ENCODE measurements at places on chromosomes 5 and 9.
A peak's percentile ranks its signal among the peaks of the same experiment; 100 is the strongest.

- DNase-seq, result no peak
Measured at GRCh38 chr5:43687275-43687674, 84.3 kb downstream of the NNT start.

DNA sequence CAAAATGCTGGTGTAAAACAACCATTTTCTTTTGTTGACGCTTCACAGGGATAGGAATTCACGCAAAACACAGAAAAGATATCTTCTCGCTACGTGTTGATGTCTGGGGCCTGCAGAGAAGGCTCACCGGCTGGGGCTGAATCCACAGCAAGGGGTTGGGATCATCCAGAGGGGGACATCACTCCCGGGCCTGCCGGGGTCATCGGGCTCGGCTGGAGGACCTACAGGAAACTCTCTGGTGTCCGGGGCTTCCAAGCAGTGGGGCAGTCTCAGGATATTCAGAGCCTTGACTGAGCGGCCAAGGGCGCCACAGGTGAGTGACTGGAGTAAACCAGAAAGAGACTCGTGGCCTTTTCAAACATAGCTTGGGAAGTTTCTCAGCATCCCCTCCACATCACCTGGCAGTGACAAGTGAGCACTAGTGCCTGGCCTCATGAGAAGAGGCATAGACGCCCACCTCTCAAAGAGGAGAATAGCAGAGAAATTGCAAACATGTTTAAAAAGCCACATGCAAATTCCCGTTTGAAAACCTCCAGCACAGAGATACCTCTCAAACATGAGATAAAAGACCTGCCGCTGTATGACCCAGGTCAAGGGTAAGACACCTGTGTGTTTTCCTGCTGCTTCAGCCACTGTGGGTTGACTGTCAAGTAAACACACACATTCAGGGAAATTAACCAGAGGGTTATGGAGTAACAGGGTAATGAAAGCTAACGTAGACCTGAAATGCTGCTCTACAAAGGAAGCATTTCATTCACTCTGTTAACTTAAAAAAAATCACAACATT lies 50.8 kb upstream of the SIMC1 start:
- no peak for DNase-seq

GRCh38 chr9:78424299-78424698 lies 127.4 kb downstream of the PSAT1 start:
- DNase-seq, result no peak

DNA sequence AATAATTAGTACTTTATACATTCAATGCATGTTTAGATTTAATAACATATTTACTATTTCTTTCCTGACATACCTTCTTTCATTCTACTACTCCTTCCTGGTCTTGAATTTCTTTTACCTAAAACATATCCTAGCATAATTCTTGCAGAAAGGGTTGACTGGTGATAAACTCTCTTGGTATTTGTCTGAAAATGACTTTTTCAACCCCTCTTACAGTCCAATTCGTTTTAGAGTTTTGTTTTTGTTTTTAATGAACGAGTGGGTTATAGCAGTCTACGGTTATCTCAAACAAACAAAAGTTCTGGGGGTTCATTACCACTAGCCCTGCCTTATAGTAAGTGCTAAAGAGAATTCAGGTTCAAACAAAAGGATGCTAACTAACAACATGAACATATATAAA lies 69.6 kb upstream of the ALDH1B1 start:
- DNase-seq, result no peak

GRCh38 chr9:121609822-121610637 lies 41.4 kb upstream of the DAB2IP start:
- DNase-seq, result no peak

GRCh38 chr9:14315875-14316601 lies 2.1 kb upstream of the NFIB start:
- DNase-seq, result peak; percentile 85

DNA sequence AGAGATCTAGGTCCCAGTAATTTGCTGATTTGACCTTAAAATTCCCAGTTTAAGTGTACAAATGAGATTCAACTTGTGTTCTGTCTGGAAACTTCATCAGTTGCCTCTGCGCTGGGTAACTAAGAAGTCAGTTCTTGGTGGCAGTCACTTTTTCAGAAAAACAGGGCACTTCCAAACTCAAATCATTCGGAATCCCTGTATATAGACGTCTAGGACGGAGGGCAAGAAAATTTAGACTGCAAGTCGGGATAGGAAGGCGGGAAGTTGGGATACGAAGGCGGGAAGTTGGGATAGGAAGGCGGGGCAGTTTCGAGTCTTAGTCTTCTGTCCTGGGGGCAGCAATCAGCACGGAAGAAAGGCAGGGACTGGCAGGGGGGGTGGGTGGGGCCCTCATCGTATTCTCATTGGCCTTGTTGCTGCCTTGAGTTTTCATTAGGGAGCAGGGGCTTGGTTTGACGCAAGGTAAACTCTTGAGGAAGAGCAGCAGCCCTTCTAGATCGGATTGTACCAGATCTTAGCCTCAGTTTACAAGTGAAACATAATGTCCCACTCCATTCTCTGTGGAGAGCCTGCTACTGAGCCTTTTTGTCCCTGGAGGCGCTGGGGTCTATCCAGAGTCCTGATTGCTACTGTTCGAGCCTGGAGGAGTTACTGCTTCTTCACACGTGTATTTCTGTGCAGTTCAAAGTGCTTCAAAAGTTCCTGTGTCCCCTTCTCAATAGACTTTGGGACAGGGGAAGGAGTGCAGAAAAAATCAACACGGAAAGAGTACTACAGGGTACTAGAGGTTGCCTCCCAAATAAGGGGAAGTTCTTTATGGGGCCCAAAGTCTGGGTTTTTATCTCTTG lies 2.7 kb upstream of the PURA start:
- DNase-seq, result no peak

GRCh38 chr5:150175536-150175935 lies 9.0 kb downstream of the CDX1 start:
- DNase-seq, result no peak

DNA sequence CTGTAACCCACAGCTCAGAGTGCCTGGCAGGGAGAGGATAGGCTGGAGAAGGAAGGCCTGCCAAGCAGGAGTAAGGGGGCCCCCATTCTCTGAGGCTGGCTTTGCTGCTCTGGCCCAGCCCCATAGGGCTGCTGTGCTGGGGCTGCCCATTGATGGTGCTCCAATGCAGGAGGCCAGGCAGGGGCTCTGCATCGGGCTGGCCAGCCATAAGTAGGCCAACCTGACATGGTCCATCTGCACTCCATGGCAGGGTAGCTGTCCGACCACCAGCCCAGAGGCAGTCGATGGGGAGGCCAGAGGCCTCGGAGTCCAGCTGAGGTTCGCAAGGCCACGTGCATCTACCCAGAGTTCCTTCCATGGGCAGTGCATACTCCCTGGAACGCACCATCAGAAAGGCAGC lies 75.0 kb upstream of the PITX1 start:
- no peak for DNase-seq

DNA sequence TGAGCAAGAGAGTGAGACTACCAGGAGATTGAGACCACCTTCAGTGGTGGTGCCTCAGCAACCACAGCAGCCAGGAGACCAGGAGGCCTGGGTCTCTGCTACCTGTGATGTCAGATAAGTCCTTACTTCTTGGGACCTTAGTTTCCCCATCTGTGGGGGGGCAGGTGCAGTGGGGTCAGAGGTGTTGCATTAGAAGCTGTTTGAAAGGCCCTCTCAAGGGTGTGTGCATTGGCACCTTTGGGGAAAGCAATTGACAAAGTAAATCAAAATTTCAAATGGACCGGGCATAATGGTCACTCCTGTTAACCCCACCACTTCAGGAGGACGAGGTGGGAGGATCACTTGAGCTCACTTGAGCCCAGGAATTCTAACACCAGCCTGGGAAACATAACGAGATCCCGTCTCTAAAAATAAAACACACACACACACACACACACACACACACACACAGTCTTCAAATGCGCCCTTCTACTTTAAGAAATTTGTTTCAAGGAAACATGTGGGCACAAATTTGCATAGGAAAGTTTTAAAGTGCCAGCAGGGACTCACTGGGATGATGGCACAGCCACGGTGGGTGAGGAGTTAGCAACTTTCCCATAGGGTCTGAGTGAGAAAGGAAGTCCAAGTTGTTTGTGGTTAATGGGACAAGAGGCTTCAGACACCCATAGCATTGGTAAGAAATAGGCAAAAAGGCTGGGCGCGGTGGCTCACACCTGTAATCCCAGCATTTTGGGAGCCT lies 1.3 kb upstream of the AK1 start:
- peak; percentile 47 for DNase-seq

GRCh38 chr5:96565582-96566265 lies 96.5 kb upstream of the CAST start:
- no peak for DNase-seq

DNA sequence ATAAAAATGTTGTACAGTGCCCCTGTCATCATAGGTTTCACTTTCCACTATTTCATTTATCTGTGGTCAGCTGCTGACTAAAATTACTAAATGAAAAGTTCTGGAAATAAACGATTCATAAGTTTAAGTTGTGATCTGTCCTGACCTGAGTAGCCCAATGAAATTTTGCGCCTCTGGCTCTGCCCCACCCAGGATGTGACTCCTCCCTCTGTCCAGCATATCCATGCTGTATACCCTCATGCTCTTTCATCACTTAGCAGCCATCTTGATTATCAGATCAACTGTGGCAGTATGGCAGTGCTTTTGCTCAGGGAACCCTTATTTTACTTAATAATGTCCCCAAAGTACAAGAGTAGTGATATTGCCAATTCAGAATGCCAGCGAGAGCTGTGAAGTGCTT lies 97.3 kb downstream of the STARD4 start:
- DNase-seq, result no peak

- peak; percentile 79 for DNase-seq
Measured at GRCh38 chr5:40797273-40798011, 732 bp downstream of the PRKAA1 start.

All from coronary artery (tissue), 2 donors.